Endothelial cell of umbilical vein (primary cell): ENCODE measurements at places on chromosomes 2 and 18. TPM values are rescaled to one million over a fixed set of nuclear protein-coding genes. Genes with fewer than 3 reads are reported as not detected.

Gene WDR33
- total RNA-seq, result 52.5 and 54.7 TPM in 2 replicates

DNA sequence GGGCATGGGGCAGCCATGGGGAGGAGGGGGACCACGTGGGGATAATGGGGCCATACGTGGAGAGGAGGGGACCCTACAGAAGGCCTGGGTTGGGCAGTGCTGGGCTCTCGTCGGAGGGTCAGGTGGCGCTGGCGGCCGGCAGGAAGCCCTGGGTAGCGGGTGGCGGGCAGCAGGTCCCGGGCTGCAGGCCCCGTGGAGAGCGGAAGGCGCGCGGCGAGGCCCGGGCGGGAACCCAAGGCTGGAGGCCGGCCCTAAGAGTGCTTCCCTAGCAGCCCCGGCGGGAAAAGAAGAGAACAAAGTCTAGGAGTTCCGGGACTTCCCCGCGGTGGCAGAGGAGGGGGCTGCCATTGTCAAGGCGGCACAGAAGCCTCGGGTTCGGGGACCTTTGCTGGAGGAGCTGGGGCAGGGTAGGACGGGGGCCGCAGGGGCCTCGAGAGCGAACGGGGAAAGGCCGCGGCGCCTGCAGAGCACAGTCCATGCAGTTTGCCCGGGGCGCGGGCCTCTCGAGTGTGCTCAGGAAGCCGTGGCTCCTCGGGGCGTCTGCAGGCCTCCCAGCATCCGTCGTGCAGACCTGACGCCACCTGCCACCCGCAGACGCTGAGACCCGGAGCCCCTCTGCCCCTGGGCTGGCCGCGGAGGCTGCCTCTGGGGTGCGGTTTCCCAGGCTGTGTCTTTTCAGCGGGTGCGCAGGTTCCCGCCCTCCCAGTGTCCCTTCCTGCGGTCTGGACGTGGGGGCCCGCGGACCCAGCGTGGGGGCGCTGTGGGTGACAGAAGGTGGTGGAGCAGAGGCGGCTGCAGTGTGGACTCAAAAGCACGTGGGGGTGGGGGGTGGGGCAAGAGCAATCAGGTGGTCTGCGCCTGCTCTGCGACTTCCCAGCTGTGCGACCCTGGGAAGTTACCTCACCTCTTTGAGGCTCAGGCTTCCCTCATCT lies 19.4 kb upstream of the NCL start:
- peak; percentile 44 for DNase-seq

GRCh38 chr2:240595381-240596079 lies 9.0 kb downstream of the CAPN10 start:
- DNase-seq, result no peak

GRCh38 chr2:86284401-86284841 lies 53.0 kb downstream of the REEP1 start:
- no peak for DNase-seq

Gene CLEC4F
- total RNA-seq, result not detected in 2 replicates

Gene FBXO48
- 0.73 and 0.83 TPM in 2 replicates for total RNA-seq

- no peak for DNase-seq
Observed at GRCh38 chr2:85733121-85733960, 20.4 kb upstream of the ATOH8 start.

DNA sequence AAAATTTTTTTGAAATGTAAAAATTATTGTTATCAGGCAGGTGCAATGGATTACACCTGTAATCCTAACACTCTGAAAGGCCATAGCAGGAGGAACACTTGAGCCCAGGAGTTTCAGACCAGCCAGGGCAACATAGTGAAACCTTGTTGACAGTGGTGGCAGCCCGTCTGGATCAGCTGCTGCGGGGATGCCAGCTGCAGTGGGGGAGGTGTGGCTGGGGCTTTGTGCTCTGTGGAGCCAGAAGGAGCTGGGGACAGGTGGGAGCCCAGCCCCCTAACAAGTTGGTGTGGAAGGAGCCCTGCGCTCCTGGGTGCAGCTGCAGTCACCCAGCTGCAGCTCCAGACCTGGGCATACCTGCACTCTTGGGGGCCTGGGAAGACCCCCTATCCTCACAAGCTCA lies 182.4 kb upstream of the MC4R start:
- DNase-seq, result no peak

Gene ZNF514
- total RNA-seq, result 9.7 and 11.6 TPM in 2 replicates

Gene RAB31
- total RNA-seq, result 27.9 and 30.5 TPM in 2 replicates

DNA sequence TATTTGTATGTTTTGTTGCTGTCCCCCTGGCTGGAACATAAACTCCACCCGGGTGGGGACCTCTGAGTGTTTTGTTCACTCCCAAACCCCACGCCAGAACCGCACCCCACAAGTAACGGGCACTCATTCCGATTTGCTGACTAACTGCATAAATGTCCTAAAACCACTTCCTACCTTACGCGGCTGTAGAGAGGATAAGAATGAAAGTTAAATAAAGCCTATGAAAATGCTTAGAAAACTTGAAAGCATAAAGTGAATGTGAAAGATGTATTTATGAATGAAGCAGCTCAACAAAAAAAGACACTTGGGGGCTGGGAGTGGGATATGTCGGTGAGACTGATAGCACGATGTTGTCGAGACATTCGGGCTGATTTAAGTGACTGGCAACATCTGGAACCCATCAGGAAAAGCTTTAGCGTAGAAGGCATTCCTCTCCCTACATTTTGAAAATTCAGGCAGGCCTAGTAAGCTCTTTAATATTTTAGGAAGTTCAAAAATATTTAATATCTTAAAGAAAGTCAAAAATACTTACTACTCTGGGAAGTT lies 206.7 kb downstream of the SH3RF3 start:
- DNase-seq, result peak; percentile 42

DNA sequence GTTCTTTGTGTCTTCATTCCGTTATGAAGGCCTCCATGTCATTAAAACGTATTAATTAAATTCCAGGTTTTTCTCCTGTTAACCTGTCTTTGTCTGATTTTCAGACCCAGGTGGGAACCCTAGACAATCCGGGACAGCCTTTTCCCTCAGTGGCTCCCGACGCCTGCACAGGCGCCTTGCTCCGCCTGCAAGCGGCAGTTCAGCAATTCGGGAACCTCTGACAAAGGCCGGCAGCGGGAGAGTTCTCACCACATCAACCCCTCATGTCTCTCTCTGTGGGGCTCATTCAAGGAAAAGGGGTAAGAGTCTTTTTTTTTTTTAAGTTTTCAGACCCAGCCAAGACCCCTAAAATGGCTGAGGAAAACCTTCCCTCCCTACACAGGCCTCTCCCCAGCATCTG lies 259.8 kb upstream of the SALL3 start:
- no peak for DNase-seq

DNA sequence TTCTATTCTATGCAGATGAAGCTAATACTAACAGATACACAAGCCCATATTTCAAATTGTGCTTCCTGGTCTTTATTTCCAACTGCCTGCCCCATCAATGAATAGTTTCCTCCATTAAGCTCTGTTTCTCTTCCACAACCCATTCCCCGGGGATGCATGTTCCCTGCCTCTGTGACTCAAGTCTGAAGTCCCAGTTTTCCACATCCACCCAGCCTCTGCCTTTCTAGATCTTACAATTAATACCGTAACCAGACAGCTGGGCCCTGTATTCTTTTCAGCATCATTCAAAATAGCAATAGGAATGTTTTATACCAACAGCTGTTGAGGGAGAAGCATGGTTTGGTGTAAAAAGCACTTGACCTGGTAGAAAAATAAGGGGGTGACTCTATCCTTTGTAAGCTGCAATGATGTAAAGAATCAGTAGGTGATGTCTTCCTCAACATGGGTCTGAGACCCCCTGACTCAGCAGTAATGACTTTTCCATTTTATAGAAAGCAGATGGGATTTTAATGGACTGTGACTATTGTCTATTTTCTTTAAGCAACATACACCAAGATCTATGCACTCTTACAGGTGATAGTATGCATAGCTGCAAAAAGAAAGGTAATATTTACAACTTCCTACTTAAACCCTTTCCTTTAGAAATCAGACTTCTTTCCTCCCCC lies 46.1 kb upstream of the DAPL1 start:
- DNase-seq, result no peak

DNA sequence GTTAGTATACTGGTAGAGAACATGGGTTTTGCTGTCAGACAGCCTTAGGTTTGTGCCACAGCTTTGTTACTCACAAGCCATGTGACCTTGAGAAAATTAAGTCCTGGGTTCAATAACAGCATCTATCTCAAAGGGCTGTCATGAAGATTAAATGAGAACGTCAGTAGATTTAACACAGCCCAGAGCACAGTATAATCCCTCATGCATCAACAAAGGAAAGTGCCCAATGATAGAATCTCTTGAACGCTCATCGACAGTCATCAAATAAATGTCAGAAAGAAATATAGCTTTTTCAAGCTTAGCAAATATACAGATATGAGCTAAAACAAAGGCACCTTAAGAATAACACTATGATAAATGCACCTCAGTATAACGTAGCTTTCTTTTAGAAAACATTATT lies 22.3 kb downstream of the CUL3 start:
- no peak for DNase-seq

Gene CABYR
- 8.9 and 11.4 TPM in 2 replicates for total RNA-seq

Gene TBR1
- total RNA-seq, result 0.09 and 0.11 TPM in 2 replicates

- peak; percentile 6 for DNase-seq
Observed at GRCh38 chr2:105368759-105369408, 30.0 kb downstream of the FHL2 start.

Gene ANKRD30B
- not detected in 2 replicates for total RNA-seq

Gene DNAH7
- total RNA-seq, result 0.05 and 0.24 TPM in 2 replicates

Gene ALK
- not detected in 2 replicates for total RNA-seq

Gene FBXO15
- total RNA-seq, result not detected in 2 replicates

GRCh38 chr2:227783404-227784138 lies 30.1 kb upstream of the CCL20 start:
- no peak for DNase-seq

DNA sequence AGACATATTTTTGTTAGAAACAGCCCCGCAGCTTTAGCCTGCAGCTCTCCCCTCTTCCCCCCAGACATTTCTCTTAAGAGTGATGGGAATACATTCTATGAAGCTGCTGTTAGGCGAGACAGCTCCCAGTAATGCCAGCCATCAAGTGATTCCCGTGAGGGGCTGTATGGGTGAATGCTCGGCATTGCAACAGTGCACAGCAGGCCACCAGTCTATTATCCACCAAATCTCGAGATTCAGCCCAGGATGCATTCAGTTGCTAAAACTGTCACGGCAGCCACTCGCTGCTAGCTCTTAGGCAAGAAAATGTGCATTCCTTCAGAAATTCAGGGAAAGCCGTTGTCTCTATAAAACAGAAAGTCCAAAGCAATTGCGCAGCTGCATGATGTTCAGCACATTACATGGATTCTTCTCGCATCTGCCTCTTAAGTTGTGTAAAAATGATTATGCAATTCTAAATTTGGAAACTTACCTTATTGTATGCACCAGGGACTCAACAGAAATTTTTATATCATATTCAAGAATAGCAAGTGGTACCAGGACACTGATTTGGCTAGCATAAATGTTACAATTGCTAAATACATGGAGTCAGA lies 211.3 kb upstream of the ARL4C start:
- no peak for DNase-seq

Gene CHRND
- total RNA-seq, result not detected in 2 replicates

GRCh38 chr2:66041902-66042657 lies 392.8 kb upstream of the MEIS1 start:
- DNase-seq, result no peak

GRCh38 chr2:174840436-174840835 lies 76.2 kb upstream of the CHRNA1 start:
- no peak for DNase-seq

- no peak for DNase-seq
Observed at GRCh38 chr2:152564754-152565551, 152.3 kb downstream of the PRPF40A start.

GRCh38 chr2:11535899-11536344 lies 2.1 kb downstream of the GREB1 start:
- no peak for DNase-seq

Gene LYPD1
- 59.0 and 76.6 TPM in 2 replicates for total RNA-seq
